ENCODE measurements at places on chromosomes 3 and 15.

- peak; percentile 13 for DNase-seq
Measured at GRCh38 chr3:127674101-127674721, 1.5 kb downstream of the ABTB1 start.

DNA sequence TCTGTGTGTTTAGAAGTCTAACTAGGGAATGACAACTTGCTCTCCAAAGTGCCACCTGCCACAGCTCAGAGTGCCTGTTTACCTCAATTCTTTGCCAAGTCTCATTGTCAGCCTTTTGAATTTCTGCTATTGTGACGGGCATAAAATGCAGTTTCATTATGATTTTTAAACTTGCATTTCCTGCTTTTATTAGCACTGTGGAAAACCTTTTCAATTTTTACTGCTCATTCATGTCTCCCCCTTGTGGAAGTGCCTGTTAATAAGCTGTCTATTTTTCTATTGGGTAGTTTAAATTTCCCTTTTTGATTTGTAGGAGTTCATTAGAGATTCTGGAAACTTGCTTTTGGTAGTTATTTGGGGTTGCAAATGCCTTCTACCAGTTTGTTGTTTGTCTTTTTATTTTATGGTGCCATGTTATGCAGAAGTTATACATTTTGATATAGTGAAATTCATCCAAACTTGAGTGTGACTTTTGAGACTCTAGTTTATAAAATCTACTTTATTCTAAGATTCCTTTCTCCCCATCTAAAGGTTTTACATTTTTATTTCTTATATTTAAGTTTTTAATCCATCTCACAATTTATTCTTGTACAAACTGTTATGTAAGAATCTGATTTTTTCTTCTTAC lies 53.9 kb upstream of the FRMD4B start:
- DNase-seq: no peak

GRCh38 chr15:86903642-86904421 lies 824.2 kb downstream of the AGBL1 start:
- DNase-seq: no peak

DNA sequence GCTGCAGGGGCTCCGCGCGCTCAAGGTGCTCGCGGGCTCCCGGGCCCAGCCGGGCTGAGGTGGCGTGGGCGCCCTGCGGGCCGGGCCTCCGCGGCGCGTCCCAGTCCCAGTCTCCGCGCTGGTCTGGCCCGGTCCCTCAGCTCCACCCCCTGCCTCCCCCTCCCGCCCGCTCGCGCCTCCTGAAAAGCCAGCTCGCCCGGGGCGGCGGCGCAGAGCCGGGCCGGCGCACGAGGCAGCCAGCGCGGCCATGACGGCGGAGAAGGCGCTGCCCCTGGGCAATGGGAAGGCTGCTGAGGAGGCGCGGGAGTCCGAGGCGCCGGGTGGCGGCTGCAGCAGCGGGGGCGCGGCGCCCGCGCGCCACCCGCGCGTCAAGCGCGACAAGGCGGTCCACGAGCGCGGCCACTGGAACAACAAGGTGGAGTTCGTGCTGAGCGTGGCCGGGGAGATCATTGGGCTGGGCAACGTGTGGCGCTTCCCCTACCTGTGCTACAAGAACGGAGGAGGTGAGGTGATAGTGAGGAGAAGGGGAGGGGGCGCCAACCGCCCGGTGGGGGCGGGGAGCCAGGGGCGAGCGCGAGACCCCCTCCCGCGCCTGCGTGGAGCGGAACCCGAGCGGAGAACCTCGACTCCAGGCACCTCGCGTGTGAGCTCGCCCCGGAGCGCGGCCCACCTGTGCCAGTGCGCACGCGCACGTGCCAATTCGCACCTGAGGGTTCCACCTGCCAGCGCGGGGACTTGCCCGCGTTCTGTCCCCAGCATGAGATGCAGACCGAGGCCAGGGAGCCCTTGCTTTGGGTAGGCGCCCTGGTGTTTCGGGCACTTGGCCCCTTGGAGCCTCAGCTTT lies at the start of gene SLC6A11:
Gene SLC6A11, plus strand, starts transcription at position 210 of the 844 bp plus-strand sequence. Its CDS starts 38 bp downstream, at position 248.
- DNase-seq: no peak

DNA sequence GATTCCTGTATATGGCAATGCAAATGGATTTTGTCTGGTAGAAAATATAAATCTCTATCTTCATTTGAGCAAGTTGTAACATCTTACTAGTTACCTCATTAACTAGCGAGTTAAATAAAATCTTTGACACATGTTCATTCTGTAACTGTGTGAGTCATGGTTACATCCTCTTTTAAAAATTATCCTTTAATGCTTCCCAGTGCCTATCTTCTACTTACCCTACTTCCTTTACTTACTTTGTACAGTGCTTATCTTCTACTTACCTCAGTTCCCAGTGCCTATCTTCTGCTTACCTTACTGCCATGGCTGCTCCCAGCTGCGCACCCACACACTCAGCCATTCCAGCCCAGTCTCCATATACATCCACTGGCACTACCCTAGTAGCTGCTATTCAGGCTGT lies 71.9 kb upstream of the GOLGA8B start:
- no peak for DNase-seq

- no peak for DNase-seq
Measured at GRCh38 chr3:50259432-50260026, 9.4 kb upstream of the SEMA3B start.

DNA sequence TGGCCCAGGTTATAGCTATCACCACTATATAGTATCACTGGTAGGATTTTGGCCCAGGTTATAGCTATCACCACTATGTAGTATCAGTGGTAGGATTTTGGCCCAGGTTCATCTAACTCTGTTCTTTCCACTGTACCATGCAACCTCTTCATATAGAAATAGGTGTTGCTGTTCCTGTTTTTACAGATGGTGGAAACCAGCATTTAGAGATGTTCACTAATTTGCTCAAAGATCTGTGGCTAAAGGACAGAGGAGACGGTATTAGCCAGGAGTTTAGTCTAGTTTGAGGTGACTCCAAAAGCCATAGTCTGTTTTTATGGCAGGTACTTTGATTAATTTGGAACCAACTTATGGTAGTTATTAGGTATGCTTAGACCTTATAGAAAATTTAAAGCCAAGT lies 3.1 kb downstream of the LRCH3 start:
- DNase-seq: no peak

GRCh38 chr3:155393316-155393715 lies 99.8 kb upstream of the STRIT1 start:
- no peak for DNase-seq

GRCh38 chr15:68223171-68223570 lies 6.4 kb downstream of the CLN6 start:
- no peak for DNase-seq

DNA sequence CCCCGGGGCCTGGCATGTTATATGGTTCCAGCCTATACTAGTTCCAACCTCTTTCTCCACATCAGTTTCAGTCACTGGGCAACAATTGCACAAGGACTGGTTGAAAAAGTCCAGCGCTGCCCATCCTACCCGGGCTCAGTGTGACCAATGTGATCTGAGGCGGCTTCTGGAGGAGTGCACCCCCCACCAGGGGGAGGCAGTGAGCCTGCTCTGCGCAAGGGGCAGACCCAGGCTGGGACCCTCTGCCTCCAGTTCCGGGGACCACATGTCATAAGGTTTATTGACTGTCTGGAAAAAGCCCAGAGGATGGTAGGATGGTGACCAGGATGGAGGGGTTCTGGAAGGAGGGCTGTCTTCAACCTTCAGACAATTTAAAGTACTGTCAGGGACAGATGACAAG lies 25.6 kb upstream of the NR2E3 start:
- no peak for DNase-seq

DNA sequence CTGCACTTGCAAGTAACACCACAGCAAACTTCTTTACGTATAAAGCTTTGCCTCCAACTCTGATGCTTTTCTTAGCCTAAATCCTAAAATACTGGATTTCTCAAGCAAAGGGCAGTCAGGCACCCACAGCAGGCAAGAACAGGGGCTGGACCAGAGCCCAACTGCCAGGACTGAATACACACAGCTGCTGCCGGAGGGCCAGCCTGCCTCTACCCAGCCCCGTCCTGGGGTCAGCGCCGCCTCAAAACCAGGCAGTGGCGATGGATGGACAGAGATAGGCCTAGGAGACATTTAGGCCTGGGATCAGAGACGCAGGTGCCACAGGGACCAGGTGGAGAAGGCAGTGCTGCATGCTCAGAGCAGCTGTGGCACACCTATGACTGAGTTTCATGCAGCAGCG lies 47.6 kb upstream of the SEC61A1 start:
- DNase-seq: no peak

GRCh38 chr3:12629560-12629959 lies 34.4 kb downstream of the RAF1 start:
- no peak for DNase-seq

DNA sequence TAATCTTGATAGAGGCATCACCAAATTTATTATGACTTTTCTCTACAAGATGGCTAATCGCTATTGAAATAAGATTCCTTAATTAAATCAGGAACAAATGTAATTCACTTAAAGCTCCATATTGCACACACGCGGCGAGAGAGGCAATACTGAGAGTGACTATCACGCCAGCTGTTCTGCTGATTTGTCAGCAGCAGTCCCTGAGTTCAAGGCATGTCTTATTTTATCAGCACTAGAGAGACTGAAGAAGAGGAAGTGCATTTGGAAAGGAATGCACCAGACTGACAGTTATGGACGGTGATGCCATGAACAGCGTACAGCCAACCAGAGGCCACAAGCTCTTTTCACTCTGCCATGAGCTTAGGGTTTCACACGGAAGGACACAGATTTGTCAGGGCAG lies 83.6 kb upstream of the SLCO3A1 start:
- DNase-seq: no peak

- no peak for DNase-seq
Measured at GRCh38 chr15:43242616-43243015, 21.8 kb upstream of the EPB42 start.

- DNase-seq: no peak
Measured at GRCh38 chr3:83971666-83972065, 987.1 kb upstream of the CADM2 start.

DNA sequence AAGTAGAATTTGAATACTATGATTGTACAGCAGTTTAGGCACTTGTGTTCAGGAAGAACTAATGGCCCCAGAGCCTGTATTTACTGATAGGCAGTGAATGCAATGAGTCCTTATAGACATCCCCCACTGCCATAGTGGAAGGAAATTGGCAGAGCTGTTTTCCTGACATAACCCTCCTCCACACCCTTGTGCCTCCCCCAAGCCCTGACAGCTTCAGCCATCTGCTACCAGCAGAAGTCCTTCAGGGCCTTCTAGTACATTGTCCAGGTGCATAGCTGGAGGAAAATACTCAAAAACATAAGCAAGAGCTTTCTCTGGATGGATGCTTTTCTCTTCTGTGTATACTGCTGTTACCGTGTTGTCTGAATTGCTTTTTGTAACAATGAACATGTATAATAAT lies 20.6 kb downstream of the ARHGAP31 start:
- no peak for DNase-seq

- DNase-seq: no peak
Measured at GRCh38 chr3:154122912-154123559, 1.8 kb downstream of the ARHGEF26 start.

GRCh38 chr15:89399238-89400115 lies 64.9 kb upstream of the POLG start:
- no peak for DNase-seq

Data from uterus (tissue), 4 donors.